ENCODE measurements at places on chromosomes 3 and 15.

- DNase-seq, result no peak
Observed at GRCh38 chr3:99714575-99714974, 76.2 kb downstream of the COL8A1 start.

DNA sequence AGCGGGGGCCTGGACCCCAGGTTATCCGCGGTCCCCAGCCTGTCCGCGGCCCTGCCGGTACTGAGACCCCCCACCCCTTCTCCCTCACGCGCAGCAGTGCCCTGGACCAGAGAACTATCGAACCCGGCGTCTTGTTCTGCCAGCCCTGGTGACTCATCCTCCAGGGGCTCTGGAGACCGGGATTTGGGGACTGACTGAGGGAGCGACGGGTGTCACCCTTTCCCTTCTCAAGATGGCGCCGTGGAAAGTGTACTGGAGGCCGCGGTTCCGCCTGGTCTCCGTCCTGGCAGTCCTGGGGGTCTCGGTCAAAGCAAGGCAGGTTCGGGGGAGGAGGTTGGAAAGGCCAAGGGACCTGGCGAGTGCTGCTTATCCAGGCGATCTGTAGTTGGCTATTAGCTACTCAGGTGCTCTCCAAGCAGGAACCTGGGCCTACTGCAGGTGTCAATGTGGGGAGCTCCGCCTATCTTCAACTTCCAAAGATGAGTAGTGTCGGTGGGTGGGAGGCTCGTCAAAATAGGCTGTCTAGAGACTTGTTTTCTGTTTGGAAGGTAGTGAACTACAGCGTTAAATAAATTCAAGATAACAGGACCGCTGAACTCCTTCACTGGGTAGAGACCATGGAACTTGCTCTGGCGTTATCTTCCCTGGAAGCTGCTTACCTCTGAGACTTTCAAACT is 790 bp downstream of the RAB5A start:
- peak; percentile 54 for DNase-seq

DNA sequence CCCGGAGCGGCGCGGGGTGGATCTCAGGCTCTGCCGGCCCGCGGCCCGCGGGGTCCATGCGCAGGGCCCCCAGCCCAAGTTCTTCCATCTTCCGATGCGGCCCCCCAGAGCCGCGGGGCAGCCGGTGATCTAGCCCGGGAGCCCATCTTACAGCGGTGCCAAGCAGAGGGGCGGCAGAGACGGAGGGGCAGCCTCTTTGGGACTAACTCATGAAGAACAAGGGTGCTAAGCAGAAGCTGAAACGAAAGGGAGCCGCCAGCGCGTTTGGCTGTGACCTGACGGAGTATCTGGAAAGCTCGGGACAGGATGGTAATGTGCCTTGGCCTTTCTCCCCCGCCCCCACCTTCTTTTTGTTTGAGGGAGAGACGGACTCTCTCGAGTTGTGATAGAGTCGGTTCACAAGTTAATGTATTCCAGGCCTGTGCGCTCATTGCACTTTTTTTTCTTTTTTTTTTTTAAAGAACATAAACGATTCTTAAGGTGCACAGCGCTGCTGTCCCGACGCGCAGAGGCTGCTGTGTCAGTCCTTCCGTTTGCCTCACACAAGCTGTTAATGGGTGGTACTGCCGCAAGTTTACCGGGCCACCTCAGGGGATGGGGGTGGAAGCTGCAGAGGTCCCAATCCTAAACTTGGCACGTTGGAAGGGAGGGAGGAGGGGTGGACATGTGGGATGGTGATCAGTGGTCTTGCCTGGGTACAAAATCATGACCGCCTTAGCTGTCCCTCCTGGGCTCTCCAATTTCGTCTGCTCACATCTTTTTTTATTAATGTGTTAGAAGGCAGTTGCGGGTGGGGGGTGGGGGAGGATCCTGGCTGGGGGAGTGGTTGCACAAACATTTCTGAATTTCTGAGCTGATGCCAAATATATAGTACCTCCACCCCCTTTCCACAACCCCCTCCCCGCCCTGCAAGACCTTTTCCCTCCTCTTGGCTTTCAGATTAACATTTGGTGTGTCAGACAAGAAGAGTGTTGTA is 801 bp downstream of the ARHGAP31 start:
- peak; percentile 51 for DNase-seq

GRCh38 chr3:143291836-143292447 is 172.4 kb downstream of the CHST2 start:
- no peak for DNase-seq

GRCh38 chr15:29934251-29934650 is 112.0 kb upstream of the TJP1 start:
- peak; percentile 76 for DNase-seq

GRCh38 chr15:100189849-100190248 is 151.9 kb downstream of the ADAMTS17 start:
- DNase-seq, result no peak

DNA sequence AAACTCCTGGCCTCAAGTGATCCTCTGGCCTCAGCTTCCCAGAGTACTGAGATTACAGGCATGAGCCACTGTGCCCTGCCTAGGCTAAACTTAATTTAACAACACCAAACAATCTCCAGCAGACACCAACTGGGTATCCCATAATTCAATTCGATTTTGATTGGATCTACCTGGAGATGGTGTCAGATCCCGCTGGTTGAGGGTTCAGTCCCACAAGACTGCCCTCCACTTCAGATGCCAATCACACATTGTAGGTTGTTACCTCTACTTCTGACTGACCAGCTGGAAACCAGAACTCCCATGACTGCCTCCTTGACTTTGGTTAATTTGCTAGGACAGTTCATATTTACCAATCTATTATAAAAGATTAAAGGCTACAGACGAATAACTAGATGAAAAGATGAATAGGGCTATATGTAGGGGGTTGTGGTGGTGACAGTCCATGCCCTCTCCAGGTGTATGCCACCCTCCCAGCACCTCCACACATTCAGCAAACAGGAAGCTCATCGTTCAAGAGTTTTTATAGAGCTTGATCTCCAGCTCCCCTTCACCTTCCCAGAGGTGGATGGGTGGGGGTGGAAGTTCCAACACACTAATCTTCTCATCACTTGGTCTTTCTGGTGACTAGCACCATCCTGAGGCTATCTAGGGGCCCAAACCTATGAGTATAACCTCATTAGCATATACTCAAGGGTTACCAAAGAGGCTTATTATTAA is 9.3 kb downstream of the B2M start:
- no peak for DNase-seq

GRCh38 chr3:127212231-127212630 is 19.3 kb downstream of the PRR23E start:
- no peak for DNase-seq

- DNase-seq, result no peak
Observed at GRCh38 chr3:23644676-23645075, 161.1 kb upstream of the UBE2E1 start.

DNA sequence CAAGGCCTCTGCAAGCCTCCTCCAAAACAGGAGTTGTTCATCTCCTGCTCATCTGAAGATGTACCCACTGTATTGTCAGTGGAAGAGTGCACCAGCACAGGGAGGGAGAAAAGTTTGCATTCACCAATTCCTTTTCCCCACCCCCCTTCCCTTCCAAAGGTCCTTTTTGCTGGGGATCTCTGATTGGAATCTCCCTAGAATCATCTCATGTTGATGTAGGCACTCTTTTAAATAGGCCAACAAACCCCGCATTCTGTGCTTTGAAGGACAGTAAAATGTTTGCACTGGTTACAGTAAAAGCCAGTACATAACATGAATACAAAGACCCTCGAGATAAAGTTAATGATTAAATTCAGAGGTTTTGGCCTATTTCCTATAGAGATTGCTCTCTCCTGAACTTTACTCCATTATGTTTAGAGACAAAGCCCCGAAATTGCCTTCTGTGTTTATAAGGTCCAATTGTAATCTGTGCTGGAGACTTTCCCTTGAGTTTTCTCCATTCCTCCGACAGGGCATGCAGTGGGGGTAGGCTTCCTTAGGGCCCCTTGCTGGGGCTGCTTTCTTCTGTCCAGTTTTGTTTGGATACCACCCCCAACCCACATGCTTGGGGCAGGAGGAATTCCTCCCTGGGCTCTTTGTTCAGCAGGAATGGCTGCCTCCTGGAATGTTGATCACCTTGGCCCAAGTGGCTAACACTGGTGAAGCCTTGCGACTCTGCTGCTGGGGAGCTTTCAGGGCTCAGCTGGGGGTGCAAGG is 22.5 kb downstream of the TRIM71 start:
- no peak for DNase-seq

DNA sequence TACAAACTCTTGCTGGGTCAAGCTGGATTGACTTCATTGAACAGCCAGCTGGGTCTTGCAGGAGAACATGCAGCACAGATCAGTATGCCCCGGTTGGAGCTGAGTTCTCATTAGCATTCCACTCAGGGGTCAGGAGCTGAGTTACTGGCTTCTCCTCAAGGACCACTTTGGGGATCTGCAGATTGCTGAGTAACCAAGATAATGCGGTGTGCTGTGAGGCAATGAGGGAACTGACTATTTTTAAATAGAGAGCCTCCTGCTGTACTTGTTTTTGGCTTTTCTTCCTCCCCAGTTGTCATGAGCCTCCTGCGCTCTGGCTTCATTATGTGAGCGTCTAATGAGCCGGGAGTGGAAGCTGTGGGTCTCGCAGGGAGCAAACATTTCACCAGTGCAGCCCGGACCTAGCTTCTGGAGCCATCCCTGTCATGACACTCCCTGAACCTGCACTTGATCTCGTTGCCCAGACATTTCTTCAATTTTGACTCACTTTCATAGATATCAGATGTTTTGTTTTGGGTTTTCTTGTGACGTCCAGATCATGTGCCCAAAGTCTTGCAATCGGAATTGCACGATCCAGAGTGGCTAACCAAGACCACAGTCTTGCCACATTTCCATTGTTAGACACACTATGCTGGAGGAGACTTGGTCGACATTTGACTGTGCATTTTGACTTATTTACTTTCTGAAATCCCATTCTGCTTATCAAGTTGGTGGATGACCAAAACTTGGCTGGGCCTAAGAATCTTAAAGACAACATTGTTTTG is 327.2 kb downstream of the LRTM1 start:
- no peak for DNase-seq

- DNase-seq, result no peak
Observed at GRCh38 chr3:59612444-59612715, 562.6 kb upstream of the CFAP20DC start.

DNA sequence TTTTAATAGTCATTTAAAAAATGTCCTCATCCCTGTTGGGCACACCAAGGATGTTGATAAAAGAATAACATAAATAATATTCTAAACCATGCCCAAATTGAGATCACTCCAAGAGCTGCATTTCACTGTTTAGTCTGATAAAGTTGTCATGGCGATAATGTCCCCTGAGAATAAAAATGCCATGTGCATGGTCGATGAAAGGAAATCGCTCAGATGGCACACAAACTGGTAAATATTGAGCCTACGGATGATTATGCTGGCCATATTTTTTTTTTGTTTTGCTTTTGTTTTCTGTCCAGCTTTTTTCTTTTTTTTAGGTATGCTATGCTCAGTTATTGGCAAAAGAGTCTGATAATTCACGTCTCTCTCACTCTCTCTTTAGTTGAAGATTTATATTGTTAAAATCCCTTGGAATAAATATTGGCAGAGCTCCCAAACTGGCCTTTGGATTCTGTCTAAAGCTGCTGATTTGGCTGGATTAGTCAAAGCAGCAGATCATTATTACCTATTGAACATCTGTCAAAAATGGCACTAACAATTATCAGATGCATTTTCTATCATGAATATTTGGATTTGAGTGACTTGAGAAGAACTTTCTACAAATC is 643.8 kb downstream of the SQOR start:
- DNase-seq, result no peak

DNA sequence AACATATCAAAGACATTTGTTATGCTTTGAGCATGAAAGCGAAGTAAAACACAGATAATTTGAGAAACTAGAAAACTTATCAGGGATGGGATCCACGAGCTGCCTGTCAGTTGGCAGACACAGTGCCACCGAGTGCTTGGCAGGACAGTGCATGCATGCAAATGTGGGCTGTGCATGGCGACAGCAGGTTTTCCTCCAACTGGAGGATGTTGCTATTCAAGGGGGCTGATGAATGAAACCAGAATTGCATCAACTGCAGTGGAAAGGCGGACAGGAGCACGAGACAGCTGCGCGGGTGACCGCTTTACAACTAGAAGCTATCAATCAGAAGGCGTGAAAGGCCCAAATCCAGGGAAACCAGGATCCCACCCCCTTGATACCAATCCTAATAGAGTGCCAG is 244.3 kb downstream of the NR2F2 start:
- DNase-seq, result no peak

DNA sequence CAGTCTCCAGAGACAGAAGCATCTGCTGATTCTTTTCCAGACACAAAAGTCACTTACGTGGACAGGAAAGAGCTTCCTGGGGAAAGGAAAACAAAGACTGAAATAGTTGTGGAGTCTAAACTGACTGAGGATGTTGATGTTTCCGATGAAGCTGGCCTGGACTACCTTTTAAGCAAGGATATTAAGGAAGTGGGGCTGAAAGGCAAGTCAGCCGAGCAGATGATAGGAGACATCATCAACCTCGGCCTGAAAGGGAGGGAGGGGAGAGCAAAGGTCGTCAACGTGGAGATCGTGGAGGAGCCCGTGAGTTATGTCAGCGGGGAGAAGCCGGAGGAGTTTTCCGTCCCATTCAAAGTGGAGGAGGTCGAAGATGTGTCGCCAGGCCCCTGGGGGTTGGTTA is 25.4 kb downstream of the SYNM start:
- DNase-seq, result no peak

DNA sequence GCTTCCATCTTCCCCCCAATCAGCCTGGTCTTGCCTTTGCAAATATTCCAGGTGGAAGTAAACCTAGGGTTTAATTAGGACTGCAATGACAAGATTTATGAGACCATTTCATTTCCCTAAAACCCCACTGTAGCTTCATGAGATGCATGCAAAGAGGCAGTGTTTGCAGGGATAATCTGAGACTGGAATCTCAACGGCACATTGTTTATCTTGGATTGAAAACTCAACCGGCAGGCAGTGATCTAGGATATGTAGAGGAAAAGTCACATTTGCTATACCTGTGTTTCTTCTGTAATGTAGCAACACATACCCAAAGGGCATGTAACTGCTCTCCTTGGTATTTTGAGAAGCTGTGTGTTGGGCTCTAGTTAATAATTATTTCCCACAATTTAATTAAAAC is 18.7 kb upstream of the CLSTN2 start:
- DNase-seq, result no peak

DNA sequence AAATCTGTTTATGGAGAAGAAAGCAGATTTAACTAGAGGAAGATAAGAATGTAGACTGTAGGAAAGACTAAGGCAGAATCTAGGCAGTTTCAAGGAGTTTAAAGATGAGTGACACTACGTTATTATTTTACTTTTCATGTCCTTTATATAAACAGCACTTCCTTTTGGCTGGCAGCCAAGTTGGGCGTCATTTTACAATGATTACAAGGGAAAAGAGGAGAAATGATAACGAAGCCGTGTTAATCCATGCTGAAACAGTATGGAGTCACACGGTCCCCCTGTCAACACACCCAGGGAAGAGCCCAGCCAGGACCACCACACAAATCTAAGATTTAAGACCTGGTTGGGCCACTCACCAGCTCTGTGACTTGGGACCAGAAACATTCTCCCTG is 83.7 kb upstream of the NEO1 start:
- no peak for DNase-seq

- peak; percentile 77 for DNase-seq
Observed at GRCh38 chr3:50189274-50189673, 2.1 kb upstream of the GNAT1 start.
